ENCODE measurements at places on chromosomes 13 and 19. TPM values are rescaled to one million over a fixed set of nuclear protein-coding genes. Genes with fewer than 3 reads are reported as not detected.
A peak's percentile ranks its signal among the peaks of the same experiment; 100 is the strongest.

GRCh38 chr13:49733181-49733951, 42.1 kb upstream of the EBPL start:
- DNase-seq: no peak

Gene SIGLEC12
- total RNA-seq: not detected

Gene TBC1D4
- 18.4 TPM for total RNA-seq

DNA sequence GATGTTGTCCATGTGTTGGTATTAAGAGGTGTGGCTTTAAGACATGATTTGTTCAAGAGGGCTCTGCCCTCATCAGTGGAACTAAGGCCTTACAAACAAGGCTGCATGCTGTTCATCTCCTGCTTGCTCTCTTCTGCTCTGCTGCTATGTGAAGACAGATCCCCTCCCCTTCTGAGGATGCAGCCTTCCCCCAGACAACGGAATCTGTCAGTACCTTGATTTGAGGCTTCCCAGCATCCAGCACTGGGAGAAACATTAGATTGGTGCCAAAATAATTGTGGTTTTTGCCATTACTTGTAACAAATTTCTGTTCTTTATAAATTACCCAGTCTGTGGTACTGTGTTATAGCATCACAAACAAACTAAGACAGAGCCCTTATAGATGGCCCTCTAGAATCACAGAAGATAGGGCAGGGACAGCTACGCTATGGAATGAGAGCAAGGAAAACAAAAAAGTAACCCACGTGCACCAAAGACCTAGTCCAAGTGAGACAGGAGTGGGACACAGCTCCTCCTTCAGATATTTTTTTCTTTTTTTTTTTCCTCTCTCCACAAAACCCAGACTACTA, 151.5 kb upstream of the RXFP2 start:
- DNase-seq: no peak

Gene OR10H1
- total RNA-seq: not detected

Gene PSG1
- not detected for total RNA-seq

DNA sequence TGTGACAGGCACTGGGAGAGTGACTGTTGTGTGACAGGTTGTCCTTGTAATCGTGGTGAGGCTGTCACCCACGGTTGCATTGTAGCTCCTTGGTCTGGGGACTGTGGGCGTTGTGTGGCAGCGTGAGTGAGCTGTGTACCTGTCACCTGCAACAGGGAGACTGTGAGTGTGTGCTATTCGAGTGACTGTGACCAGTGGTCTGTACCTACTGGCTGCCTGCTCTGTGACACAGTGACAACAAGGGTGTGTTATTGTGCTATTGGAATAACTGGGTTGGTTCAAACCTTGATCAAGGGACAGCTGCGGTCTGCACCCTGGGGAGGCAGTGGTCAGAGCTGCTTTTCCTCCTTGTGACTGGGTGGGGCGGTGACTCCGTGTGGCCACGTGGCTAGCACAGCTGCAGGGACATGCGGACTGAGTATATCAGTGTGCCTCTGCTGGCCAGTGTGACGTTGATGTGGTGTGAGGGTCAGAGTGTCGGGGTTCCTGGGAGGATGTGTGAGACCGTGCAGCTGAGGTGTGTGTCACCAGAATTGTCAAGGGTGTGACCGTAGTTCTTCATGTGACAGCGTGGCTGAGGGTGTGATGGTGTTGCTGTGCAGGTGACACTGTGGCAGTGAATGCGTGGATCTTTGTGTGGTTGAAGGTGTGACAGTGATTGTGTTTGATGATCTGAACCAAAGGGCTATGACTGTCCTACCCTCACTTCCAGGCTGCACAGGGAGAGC, 10.1 kb upstream of the NFIX start:
- DNase-seq: peak; percentile 97

DNA sequence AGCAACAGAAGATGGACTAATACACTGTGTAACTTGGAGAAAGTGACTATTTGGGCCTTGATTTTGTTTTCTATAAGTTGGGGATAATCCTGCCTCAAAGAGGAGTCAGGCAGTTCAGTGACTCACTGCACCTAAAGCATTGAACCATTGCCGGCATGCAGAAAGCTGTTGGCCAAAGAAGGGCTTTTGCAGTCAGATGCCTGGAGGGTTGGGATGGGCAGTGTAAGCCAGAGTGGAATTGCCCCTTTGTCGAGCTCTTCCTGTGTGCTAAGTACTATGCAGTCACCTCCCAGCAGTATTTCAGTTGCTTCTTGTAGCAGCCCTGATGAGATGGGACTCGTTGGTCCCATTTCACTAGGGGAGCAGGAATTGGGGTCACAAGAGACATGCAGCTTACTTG, 11.1 kb downstream of the ZNF473 start:
- DNase-seq: no peak

Gene UPF1
- total RNA-seq: 53.0 TPM

Gene CELF5
- total RNA-seq: not detected

Gene THSD8
- not detected for total RNA-seq

DNA sequence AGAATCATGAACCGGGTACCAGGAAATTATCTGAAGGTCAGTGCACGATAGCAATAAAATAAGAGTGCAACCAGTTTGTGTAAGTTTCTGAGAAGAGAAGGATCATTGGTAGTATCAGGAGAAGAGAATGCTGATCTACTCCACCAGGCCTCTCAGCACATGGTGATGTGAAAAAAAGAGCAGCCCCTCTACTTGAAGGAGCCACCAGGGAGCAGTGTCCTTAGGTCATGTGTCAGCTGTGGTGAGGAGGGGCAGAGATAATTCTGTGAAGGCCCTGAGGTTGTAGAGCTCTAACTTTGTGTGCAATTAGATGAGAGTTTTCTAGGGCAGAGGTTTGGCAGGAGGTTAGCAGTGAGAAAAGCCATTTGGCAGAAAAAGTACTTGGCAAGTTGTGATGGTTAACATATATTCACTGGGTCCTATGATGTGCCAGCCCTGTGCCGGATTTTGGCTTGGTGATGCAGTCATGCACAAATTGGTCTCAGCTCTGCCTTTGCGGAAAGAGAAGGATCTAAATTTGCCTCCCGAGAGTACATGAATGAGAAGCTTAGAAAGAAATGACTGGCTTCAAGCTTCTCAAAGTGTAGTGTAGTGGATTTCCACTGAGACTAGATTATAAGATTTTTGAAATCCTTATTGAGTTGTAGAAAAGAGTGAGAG, 19.2 kb upstream of the ZC3H13 start:
- no peak for DNase-seq

- DNase-seq: peak; percentile 20
Measured at GRCh38 chr19:53076984-53077383, 26.2 kb downstream of the ZNF160 start.

Gene FAM83E
- 3.3 TPM for total RNA-seq

GRCh38 chr13:111561091-111561781, 240.8 kb downstream of the TEX29 start:
- no peak for DNase-seq

DNA sequence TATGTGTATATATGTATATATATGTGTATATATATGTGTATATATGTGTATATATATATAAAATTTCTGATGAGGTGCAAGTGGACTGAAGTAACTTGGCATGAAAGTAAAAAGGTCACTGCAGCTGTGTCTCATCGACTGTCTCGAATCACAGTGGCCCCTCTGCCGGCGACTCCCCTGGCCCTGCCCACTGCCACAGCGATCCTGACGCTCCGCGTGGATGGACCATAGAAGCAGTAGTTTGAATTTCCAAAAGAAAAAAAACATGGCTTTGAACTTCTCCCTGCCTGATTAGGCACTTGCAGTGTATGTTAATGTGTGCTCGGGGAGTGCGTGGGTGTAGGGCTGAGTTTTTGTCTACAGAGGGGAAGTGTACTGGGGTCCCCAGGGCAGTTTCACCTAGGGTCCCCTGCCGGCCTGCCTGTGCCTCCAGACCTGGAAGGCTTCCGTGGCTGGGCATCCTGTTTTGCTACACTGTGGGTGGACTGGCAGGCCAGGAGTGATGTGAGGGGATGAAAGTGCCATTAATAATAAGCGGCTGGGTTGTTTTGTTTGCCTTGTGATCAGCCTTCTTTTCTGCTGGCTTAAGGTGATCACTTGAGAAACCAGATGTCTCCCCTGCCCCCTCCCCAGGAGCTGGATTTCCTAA, 10.8 kb downstream of the ZIC5 start:
- DNase-seq: no peak

DNA sequence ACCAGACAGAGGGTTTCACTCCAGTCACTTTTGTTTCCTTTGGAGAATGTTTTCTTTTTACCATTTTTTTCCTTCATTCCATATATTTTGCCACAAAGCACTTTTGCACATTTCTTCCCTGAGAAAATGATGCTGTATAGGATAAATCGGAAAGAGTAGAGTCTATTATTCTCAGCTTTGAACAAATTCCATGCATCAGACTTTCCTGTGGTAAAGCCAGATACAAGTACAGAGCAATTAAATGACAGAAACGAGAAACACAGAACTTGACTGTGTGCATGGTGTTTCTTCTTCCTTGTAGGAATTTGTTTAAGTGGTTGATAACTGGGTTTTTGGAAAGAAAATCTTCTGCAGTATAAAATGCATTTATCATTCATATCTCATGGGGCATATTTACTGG, 107.4 kb upstream of the CSNK1A1L start:
- no peak for DNase-seq

- DNase-seq: no peak
Measured at GRCh38 chr19:39890755-39891551, 43.5 kb downstream of the FCGBP start.

Gene ARRDC5
- total RNA-seq: not detected

Gene LRRC4B
- 0.02 TPM for total RNA-seq

Gene TLE6
- 2.6 TPM for total RNA-seq

Gene FCAR
- total RNA-seq: not detected

Gene CYP2F1
- not detected for total RNA-seq

GRCh38 chr13:84430015-84430414, 547.7 kb upstream of the SLITRK1 start:
- DNase-seq: no peak

- DNase-seq: no peak
Measured at GRCh38 chr13:45658586-45659235, 43.2 kb upstream of the ERICH6B start.

GRCh38 chr13:38954291-38954690, 36.3 kb downstream of the STOML3 start:
- DNase-seq: no peak

Gene FLT3LG
- total RNA-seq: 0.61 TPM

DNA sequence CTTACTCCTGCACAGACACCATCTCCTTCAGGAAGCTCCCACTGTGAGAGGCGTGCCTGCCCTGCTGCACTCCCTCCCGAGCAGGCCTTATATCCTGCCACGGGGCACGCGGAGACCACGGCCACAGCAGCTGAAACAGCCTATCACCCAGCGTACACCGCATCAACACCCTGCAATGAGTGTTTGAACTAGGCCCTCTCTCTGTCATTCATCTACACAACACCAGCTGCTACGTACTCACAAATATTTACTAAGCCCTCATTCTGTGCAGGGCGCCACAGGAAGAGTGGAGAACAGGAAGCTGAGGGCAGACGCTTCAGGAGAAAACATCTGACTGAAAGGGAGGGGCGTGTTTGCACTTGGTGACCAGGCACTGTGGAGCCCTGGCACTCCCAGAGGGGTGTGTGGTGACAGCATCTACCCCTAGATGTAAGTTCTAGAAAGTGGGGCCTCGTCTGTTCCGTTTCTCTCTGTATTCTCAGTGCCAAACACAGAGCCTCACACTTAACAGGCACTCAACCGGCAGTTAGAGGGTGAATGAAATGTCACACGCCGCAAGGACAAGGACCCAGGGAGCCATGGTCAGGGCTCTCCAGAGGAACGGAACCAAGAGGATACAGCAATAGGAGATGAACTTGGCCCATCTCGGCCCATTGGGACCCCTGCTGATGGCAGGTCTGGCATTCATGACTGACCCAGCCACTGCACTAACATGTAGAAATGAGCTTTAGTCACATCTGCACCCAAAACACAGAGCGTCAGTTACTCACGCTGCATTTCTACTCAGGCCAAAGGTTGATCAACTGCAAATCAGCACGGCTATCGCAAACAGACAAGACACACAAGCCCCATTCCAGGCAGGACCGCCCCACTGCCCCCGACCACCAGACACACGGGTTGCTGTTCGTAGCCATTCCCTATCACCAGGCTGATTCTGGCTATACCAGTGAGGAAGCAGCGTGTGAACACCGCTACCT, 15.7 kb downstream of the RANBP3 start:
- DNase-seq: peak; percentile 88

Data from SJCRH30 (cell line).